ENCODE measurements at places on chromosomes 1 and 21.
A peak's percentile ranks its signal among the peaks of the same experiment; 100 is the strongest.

DNA sequence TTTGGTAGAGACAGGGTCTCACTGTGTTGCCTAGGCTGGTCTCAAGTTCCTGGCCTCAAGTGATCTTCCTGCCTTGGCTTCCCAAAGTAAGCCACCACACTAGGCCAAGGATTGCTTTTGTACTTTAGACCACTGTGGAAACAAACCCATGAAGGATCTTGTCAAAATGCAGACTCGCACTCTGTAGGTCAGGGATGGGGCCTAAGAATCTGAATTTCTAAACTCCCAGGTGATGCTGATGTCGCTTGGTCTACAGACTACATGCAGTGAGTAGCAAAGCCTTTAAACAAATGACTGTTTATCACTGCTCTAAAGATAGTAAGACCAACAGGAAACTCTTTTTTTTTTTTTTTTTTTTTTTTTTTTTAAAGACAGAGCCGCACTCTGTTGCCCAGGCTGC lies 54.1 kb upstream of the MUTYH start:
- no peak for DNase-seq

- peak; percentile 66 for DNase-seq
These were observed 622.5 kb upstream of the NR5A2 start for GRCh38 chr1:199404976-199405375.

- DNase-seq: peak; percentile 82
These were observed 700 bp upstream of the SYDE2 start for GRCh38 chr1:85201340-85202091.

DNA sequence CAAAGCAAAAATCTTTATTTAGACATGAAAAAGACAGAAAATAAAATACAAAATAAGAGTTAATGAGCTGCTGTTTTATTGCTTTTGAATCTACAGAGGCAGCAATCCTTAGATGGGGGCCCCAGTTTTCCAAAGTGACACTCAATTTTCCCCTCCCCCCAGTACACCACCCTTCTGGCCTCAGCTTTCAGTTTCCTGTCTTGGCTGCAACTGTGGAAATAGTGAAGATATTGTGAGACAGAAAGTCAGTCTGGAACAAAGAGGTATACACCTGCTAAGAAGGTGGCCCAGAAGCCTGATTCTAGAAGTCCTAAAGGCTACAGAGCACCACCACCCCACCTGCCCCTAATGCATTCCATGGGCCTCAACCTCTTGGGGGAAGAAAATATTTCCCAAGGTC lies 1.1 kb upstream of the MTMR11 start:
- DNase-seq: no peak

GRCh38 chr1:70628973-70629372 lies 217.9 kb downstream of the CTH start:
- no peak for DNase-seq

GRCh38 chr21:37783016-37783415 lies 133.2 kb downstream of the KCNJ6 start:
- peak; percentile 22 for DNase-seq

GRCh38 chr1:99643021-99643779 lies 2.7 kb upstream of the PALMD start:
- peak; percentile 56 for DNase-seq

Measured in EL (cell line).